SK-N-DZ (cell line): ENCODE measurements at places on chromosomes 6 and 20.
A peak's percentile ranks its signal among the peaks of the same experiment; 100 is the strongest.

GRCh38 chr6:151014404-151015100, 149.1 kb downstream of the MTHFD1L start:
- DNase-seq = peak; percentile 74

DNA sequence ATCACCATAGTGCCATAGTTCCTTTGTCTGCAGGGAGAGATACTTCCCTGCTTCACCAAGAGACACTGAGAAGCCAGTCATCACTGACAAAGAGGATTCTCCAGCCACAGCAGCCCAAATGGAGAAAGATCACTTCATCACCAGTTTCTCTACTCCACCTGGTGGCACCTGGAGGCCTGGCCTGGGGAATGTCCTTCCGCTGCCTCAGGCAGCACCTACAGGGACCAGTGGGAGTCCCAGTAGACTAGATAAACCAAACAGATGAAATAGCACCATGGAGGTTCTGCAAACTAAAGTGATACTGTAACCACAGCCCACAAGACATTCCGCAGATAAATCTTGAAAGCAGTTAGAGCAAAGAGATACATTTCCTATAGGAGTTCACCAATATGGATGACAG, 266.5 kb downstream of the C6orf118 start:
- DNase-seq = no peak

GRCh38 chr20:62536871-62537401, 61.1 kb upstream of the GATA5 start:
- no peak for DNase-seq

- DNase-seq = no peak
These were observed 6.9 kb downstream of the RTEL1 start for GRCh38 chr20:63664861-63665594.

- no peak for DNase-seq
These were observed 236.5 kb upstream of the FOXQ1 start for GRCh38 chr6:1075444-1075843.

- DNase-seq = no peak
These were observed 70.6 kb downstream of the MTHFD1L start for GRCh38 chr6:150936021-150936555.

- DNase-seq = peak; percentile 52
These were observed 148.0 kb downstream of the DHX35 start for GRCh38 chr20:39109933-39110818.
